HepG2 (cell line): ENCODE measurements at places on chromosomes 1 and 21.

- DNase-seq: no peak
Observed at GRCh38 chr1:224615861-224616755, at the start of gene CNIH3. TSS of gene CNIH3 (plus strand) at chr1:224616317. CDS start at chr1:224617175, 858 bp downstream.

DNA sequence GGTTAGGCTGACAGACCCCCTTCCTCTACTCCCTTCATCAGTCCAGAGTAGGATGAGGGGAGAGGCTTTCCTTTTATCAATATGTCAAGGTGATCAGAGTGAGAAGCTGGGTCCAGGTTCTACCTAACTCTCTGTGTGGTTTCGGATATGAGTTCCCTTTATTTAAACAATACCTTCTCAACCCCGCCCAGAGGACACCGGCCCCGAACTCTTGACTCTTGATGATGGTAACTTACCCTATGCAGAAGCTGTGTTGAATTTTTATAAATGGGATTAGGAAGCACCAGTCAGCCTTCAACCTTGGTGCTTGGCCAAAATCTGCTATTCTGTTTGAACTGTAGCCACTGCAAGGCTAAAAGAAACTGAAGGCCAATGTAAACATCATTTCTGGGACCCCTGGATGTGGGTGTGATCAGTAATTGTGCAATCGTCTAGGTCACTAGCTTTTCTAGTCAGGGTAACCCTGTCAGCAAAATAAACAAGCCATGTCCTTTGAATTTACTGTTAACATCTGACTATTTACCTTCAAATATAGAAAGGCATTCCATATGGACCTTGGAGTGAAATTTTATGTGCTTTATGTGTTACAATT, 398.3 kb downstream of the SEC16B start:
- DNase-seq: peak; percentile 85

DNA sequence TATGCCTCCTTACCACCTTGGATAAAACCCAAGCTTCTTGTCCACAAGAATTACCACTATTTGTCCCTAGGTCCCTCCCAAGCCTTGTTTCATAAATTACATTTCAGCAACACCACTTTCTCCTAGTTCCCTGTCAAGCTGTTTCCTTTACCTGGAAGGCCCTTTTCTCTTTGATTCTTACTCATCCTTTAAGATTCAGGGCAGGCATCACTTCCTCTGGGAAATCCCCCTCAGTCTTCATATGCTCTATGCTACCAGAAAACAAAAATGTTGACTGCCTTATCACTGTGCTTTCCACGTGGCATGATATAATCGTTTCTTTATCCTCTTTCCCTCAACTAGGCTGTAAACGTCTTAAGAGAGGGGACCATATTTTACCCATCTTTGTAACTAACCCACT, 102.7 kb downstream of the LYST start:
- DNase-seq: no peak

GRCh38 chr1:46254668-46255067, 7.1 kb downstream of the RAD54L start:
- no peak for DNase-seq

DNA sequence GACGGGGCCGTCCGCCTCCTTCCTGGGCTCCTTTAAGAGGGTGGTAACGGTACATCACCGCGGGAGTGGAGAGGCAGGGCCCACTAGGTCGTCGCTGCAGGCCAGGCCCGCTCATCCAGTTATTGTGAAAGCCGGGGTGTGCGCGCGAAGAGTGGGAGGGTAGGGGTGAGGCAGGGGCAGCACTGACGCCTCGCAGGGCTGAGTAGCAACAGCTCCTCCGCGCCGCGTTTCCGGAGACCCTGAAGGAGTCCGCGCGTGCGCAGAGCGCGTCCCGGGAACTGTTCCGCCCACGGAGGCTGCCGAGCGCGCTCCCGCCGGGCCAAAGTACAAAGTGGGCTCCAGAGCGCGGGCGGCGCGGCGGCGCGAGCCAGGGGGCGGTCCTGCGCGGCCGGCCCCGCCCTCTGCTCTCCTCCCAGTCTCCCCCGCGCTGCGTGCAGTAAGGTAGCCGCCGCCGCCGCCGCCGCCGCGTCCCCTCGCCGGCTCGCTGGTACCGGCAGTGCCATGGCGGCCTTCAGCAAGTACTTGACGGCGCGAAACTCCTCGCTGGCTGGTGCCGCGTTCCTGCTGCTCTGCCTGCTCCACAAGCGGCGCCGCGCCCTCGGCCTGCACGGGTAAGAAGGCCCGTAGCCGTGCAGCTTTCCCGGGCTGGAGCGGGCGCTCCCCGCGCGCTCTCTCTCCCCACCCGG, at the start of gene ABCD3:
TSS of gene ABCD3 (plus strand) at position 412 of the 686 bp plus-strand sequence. CDS start at position 502, 90 bp downstream.
- peak; percentile 93 for DNase-seq

DNA sequence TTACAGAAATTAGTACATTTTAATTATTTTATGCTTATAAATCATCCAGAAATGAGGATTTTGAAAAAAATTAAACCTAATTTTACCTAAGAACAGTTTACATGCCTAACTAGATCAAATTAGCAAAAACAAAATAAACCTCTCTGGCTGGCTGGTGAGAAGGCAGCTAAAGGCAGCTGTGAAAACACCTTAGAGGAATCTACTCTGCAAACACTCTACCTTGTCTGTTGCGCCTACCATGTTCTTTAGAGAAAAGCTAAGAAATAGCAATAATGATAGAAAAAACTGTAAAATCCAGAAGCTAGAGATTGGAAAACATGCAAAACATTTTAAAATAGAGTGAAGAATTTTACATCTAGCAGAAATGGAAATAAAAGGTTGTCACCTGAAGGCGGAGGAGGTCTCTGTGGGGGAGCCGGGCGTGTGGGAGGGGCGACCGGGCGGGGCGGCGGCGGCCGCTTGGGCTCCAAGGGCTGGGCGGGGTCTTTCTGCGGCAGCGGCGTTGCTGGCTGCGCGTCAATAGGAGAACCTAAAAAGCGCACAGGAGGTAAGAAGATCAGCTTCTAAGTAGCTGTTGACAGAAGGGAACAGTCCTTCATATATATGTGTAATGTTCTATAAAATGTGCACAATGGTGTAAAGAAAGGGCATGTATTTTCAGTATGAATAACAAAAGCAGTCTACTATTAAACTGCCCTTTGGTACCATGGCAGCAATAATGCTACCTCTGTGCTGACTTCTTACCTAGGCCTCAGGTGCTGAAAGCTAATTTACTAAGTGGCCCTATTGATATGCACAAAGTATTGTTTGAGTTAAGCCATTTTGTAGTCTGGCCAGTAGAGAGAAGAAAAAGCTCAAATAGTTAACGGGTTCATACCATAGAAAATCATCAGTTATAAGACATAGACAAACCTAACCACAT, 33.3 kb upstream of the CFAP298 start:
- no peak for DNase-seq

- no peak for DNase-seq
Observed at GRCh38 chr1:12527564-12527963, 90.4 kb downstream of the DHRS3 start.

DNA sequence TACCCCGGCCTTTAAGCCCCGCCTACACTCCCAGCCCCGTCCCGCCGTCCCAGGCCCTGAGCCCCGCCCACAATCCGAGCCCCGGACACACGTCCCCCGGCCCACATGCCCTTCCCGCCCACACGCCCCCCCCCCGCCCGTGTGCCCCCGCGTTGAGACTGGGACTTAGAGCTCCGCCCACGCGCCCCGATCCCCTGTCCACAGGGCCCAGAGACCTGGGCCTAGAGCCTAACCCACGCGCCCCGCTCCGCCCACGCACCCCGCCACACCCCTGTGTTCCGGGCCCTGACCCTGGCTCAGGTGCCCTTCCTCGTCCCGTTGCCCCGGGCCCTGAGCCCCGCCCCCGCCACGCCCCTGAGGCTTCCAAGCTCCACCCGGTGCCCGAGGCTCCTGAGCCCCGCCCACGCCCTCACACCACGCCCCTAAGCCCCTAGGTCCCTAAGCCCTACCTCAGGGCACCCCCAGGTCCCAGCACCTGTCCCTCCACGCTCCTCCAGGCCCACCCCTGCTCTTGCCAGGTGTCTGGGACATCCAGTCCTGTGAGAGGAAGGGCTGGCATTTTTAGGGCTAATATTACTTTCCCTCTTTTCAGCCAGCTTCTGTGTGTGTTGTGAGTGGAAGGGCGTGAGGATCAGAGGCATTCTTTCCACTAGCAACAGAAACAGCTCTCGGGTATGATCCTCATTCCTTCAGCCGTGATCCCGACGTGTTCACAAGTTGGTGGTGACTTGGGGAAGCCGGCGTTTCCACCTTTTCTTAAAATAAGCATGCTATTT, 552 bp upstream of the GPR157 start:
- DNase-seq: peak; percentile 78
